ENCODE measurements at places on chromosomes 6 and 20.

GRCh38 chr20:17882065-17882833 is 86.3 kb downstream of the SNX5 start:
- DNase-seq = no peak

- no peak for DNase-seq
Measured at GRCh38 chr20:42134265-42135098, 516.3 kb upstream of the CHD6 start.

DNA sequence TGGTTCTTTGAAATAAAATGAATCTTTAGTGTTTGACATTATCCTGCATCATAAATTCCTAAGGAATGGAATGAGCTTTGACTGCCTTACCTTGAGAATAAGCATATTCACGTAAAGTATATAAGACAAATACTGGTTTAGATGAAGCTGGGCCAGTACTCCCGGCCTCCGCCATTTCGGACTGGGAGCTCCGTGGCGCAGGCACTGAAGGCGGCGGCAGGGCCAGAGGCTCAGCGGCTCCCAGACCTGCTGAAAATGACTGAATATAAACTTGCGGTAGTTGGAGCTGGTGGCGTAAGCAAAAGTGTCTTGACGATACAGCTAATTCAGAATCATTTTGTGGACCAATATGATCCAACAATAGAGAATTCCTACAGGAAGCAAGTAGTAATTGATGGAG is 76.2 kb upstream of the FAM83B start:
- DNase-seq = no peak

GRCh38 chr20:33791959-33792597 is 19.1 kb upstream of the CHMP4B start:
- DNase-seq = peak; percentile 33

DNA sequence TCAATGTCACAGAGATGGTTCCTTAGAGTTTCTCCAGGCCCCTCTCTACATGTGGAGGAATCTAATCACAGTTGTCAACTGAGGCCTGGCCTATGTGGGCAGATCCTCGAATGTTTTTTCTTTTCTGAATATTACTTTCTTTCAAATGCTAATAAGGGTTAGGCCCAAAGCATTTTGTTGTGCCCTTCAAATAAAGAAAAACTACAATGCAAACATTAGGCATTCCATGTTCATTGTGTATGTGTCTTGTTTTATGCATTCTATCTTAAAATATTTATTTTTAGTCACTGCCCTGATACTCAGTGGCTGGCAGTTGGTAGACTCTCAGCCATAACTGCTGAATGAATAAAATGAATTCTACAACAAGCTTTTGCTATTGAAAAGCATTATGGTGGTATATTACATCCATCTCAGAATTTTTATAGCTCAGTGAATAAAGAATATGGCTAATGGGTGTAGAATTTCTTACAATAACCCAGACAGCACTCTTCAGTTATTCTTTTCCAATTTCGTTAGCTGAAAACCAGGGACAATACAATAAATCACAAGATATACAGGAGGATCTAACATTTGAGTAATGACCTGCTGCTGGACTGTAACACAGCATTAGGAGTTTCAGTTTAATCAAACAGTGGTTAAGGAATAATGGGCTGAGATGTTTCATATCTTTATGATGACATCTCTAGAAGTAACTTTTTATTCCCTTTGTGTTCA is 28.3 kb downstream of the RGS17 start:
- no peak for DNase-seq

DNA sequence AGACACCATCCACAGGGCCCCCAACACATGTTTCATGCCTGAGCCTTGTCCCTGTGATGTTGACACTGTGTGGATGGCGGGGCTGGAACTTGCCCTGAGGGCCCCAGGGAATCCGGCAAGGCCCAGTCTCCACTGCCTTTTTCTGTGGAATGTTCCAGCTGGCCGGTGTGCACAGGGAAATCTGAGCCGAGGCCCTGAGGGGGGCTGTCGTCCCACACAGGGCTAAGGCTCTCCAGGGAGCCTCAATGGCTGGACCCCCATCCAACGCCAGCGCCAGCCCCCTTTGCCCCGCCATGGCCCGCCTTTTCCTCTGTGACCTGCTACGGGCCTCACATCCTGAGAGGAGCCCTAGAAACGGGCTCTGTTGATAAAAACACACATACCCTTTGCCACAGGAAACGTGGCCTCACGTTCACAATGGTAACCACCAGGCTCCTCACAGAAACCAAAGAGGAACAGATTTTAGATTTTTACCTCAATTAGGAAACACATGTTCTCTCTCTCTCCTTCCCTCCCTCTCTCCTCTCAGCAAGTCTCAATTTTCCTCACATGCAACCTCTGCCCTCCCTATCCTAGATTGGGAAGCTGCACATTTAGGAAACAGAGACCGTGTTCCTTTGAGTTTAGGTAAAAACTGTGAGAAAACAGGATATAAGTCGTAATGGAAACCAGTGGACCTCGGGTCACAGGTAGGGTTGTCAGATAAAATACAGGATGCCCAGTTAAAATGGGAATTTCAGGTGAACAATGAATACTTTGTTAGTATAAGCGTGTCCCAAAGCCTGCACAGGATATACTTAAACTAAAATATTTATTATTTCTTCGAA is 13.7 kb upstream of the ZNF831 start:
- peak; percentile 72 for DNase-seq

DNA sequence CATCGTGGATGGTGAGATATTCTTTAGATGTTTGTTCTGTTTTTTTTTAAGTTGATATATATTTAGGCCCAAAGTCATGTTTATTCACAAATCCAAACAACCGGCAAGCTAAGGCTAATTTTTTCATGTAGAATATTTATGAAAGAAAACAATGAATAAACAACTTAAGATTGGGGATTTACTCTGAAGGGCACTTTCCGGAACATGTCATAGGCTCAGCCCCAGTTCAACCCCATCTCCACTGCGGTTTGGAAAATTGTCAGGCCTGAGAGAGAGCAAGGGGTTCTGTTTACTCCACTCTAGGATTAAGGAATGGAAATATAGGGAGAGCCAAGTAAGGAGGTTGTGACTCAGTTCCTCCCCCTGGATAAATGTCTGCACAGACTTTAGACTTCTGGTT is 18.3 kb downstream of the RPS6KA2 start:
- DNase-seq = no peak

DNA sequence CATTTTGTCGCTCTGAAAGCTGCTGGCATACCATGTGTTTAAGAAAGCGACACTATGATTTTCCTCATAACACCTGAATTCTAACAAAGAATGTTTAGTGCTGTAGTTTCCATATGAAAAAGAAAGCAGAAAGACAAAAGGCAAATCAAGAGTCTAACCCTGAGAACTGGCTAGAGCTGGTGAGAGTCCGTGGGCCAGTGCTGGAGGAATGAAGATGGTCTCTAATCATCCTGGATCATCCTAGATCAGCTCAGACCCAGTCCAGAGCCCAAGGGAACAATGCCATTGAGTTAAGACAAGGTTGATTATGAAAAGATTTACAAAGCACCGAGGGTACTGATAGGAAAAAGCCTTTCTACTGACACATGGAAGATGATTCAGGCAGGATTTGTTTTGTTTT is 73.0 kb upstream of the MYLIP start:
- no peak for DNase-seq

GRCh38 chr6:38214159-38214558 is 394.6 kb downstream of the ZFAND3 start:
- DNase-seq = no peak

- no peak for DNase-seq
Measured at GRCh38 chr20:25025091-25025861, 32.7 kb downstream of the ACSS1 start.

DNA sequence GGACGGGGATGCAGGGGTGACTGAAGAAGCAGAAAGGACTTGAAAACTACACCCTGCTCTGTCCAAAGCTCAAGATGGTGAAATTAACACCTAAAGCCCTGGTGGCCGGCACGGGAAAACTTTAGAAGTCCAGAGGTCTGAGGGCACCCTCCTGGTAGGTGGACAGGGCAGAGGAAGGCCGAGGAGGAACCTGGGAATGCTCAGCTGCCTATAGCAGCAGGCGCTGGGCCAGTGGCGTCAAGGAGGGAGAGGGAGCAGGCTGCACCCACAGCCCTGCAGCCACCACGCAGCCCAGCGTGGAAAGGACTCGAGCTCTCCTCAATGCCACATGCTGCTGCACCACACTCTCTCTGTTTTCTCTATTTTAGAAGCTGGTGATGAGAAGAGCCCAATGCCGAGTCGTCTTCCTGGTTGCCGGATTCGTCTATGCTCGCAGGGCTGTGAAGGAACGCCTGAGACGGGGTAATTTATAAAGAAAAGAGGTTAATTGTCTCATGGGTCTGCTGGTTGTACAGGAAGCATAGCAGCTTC is 248.3 kb upstream of the AFDN start:
- DNase-seq = no peak

GRCh38 chr6:134810402-134810801 is 139.5 kb downstream of the ALDH8A1 start:
- no peak for DNase-seq

DNA sequence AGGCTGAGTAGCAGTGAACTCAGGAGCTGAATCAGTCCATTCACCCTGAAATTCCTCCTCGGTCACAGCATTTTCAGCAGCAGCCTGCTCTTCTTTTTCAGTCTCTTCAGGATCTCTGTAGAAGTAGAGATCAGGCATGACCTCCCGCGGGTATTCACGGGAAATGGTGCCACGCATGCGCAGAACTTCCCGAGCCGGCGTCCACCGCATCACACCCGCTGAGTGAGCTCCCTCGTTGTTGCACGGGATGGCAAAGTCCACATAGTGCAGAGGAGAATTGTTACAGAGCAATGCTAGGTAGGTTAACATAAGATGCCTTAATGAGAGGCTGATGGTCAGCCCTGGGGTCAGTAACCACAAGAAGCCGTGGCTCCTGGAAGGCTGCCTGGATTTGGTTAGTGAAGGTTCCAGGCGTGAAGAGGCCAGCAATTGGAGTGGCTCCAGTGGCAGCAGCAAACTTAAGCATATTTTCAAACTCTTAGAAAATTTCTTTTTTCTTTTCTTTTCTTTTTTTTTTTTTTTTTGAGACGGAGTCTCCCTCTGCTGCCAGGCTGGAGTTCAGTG is 113.5 kb upstream of the HDAC2 start:
- DNase-seq = no peak

DNA sequence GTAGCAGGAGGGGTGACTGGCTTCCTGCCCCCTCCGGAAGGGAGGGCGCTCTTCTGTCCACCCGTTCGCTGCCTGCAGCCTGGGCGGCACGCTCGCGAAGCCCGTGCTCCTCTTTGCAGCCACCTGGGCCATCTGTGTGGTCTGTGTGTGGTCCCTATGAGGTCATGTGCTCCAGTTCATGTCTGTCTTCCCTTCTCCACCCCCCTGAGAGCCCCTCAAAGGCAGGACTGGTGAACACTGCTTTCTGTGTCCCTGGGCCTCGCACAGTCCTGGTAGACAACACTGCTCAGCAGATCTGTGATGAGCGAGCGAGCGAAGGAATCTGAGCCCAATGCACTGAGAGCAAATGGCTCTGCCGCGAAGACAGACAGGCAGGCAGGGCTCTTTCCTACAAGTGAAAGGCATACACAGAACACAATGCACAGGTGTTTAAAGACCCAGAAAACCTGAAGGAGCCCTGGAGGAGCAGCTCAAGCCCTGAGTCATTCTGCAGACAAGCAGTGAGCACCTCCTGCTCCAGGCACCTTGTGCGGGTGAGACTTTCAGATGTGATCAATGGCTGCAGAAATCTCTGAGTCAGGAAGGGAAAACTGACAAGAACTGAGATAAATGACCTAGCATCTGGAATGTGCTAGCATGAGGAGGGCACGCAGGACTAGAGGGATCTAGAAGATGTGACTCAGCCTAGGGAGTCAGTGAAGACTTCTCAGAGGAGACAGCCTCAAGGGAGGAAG is 27.1 kb downstream of the PPP1R3G start:
- no peak for DNase-seq

DNA sequence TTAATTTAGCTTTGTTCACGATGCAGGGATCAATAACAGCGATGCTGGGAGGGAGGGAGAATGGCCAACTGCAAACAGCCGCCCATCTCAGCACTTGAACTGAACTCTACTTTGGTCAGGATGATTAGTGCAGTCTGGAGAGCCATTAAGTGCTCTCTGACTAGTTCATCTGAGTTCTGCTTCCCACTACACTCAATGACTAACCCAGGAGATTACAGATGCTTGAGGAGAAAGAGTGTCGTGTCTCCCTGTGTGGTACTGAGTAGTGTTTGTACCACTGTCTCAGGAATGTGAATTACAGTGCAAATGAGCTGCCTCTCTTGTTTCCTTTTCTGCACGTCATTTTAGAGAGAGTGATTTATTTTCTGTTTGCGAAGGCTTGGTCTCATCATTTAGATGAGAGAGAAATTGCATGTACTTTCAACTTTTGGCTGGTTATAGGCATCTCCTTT is 23.5 kb downstream of the CARMIL1 start:
- DNase-seq = no peak

- no peak for DNase-seq
Measured at GRCh38 chr6:31737315-31737990, 1.1 kb upstream of the CLIC1 start.

- no peak for DNase-seq
Measured at GRCh38 chr6:161804838-161805237, 531.0 kb upstream of the AGPAT4 start.

- no peak for DNase-seq
Measured at GRCh38 chr6:16982807-16983206, 119.0 kb upstream of the STMND1 start.

DNA sequence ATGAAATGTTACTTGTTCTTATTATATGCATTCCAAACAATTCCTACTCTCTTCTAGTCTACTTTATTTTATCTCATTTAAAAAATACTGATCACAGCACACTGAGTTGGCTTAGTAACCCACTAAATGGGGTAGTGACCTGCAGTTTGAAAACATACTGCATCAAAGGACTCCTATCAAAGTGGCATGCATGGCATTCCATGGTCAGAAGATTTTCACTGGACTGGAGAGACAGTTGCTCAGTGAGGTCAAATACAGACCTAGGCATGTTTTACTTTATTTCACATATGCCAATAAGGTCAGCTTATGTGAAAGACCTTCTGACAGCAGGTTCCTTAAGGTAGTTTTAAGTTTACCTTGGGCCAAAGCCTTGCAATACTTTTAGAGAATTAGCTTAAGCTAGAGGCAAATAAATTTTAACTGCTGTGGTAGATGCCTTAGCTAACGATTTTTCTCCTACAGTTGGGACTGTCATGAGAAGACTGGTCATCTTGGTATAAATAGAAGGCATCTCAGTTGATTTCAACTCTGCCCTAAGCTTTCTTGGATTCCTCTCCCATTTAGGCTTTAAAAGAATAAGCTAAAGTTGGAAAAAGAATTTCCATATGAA is 35.1 kb downstream of the TPD52L1 start:
- no peak for DNase-seq

- DNase-seq = no peak
Measured at GRCh38 chr20:45796337-45797065, 4.7 kb downstream of the DNTTIP1 start.

- DNase-seq = no peak
Measured at GRCh38 chr20:32444474-32445220, 86.5 kb downstream of the ASXL1 start.

DNA sequence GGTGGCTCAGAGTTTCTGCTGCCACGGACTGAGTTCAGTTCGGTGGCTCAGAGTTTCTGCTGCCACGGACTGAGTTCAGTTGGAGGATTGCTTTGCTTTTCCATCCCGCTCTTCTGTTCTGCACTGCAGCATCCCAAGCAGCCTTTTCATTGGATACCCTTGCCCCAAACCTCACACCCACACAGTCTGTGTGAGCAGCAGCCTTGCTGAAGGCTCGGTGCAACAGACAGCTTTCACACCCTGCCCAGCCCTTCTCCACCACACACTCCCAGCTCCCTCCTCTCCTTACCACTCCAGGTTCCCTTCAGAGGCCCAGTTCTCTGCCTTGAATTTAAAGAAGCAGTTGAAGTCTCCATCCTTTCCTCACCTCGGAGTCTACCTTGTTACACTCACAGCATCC is 52.5 kb upstream of the CHD6 start:
- DNase-seq = no peak
